Activated gamma-delta T cell treated with anti-CD3 and anti-CD28 coated beads, Interleukin-2, amount 50 U/mL, for 16 hours (primary cell): ENCODE measurements at places on chromosomes 7 and 10.
A peak's percentile ranks its signal among the peaks of the same experiment; 100 is the strongest.

GRCh38 chr7:129908181-129908580 is 44.6 kb downstream of the UBE2H start:
- DNase-seq, result no peak

GRCh38 chr10:106504536-106504935 is 660.0 kb downstream of the SORCS1 start:
- DNase-seq, result no peak

DNA sequence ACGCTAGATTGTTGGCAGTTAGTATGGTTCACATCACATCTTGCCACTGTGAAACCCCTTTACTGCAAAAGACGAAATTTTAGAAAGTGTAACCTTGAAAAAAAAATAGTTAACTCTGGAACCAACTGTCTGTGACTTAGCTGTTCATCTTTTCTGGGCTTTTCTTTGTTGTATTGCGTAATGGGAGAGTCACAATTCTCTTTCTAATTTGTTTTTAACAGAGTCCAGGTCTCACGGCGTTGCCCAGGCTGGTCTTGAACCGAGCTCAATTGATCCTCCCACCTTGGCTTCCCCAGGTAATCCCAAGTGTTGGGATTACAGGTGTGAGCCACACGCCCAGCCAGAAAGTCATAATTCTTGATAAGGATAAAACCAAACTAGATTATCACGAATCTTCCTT is 14.5 kb downstream of the UBE3C start:
- no peak for DNase-seq

DNA sequence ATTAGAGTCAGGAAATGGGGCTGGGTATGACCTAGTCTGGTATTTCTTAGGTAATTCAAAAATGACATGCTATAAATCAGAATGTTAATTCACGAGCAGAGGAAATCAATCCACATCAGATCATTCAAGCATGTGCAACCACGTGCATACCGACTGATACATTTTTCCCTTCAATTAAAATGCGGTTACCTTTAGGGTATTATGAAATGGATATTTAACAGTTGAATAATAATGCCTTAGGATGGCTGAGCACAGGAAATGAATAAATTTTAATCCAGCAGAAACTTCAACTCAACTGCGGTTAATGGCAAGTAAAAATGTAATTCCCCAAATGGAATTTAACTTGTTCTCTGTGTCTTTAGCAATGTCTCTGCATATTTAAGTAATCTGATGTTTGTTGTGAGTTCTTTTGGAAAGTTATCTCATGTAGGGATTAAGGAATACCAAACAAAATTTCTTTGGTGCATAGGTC is 9.2 kb downstream of the CPA2 start:
- no peak for DNase-seq

GRCh38 chr10:93921338-93921737 is 27.6 kb downstream of the SLC35G1 start:
- no peak for DNase-seq

- peak; percentile 7 for DNase-seq
These were observed 90.1 kb upstream of the PIK3CG start for GRCh38 chr7:106774768-106775551.

GRCh38 chr10:133343558-133343957 is 3.6 kb upstream of the PRAP1 start:
- no peak for DNase-seq

GRCh38 chr10:98320486-98321185 is 52.6 kb upstream of the LOXL4 start:
- no peak for DNase-seq

DNA sequence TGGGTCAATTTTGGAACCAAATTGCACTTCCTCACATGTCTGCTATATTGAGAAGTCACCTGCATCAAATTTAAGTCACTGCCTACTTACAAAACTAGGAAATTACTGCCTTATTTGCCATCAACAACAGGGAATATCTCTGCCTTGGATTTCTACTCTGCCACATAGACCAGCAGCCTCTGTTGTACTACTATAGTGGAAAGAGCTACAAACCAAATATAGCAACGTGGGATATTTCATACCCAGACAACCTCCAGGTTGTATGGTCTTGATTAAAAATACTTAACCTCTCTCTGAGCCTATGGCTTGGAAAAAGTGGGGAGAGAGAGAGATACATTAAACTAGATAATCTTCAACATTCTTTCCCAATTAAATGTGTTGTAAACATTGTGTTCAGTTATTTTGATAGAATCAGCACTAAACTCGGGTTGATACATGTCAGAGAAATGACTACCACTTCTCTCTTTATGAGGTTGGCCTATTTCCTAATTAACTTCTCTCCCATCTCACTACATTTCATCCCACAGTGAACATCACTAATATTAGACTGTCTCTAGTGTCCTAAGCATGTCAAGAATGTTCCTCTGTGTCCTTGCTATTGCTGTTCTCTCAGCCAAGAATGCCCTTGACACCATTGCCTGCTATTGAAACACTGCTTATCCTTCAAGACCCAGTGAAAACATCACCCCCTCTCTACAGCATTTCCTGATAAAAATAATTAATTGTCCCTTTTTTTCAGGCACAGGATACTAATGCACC is 421.2 kb downstream of the IPMK start:
- no peak for DNase-seq

- DNase-seq, result no peak
These were observed 295.4 kb upstream of the FZD1 start for GRCh38 chr7:90968871-90969270.

GRCh38 chr10:68402276-68402675 is 4.8 kb downstream of the RUFY2 start:
- DNase-seq, result no peak

DNA sequence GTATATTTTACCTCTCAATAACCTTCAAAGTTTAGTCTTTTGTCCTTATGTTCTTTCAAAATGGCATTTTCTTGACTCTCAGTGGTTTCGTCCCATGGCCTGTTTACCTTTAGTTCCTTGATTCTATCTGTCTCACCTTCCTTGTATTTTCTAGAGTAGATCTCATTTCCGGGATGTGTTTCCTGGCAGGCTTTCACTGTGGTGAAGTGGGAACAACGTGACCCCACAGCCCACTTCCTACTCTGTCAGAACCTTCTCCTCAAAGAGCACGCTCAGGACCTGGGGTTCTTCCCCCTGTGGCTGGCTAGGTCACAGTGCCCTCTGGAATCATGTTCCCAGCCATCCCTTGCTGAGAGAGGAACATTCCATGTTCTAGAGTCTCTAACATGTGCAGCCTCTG is 129.9 kb upstream of the ZNF32 start:
- no peak for DNase-seq

GRCh38 chr10:29865700-29866355 is 193.6 kb downstream of the JCAD start:
- DNase-seq, result no peak

DNA sequence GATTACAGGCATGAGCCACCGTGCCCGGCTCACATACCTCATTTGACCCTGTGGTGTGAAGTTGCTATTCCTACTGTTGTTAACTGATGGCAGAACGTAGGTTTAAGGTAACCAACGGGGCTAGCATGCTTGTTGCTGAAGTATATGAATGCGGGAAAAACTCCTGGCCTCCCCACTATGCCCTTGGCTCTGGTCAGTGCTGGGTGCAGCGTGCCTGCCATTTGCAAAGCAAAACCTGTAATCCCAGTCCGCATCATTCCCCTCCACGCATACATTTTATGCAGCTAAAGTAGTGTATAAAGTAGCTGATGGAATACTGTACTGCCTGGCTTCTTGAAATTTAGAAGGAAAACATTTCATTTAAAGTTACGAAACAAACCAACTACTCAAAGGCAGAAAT is 273.3 kb downstream of the SDK1 start:
- no peak for DNase-seq

DNA sequence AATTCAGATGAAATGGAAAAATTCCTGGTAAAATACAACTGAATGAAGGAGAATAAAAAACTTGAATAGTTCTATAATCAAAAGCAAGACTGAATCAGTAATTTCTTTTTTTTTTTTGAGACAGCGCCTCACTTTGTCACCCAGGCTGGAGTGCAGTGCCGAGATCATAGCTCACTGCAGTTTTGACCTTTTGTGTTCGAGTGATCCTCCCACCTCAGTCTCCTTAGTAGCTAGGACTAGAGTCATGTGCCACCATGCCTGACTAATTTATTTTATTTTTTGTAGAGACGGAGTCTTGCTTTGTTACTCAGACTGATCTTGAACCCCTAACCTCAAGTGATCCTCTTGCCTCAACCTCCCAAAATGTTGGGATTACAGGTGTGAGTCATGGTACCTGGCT is 26.1 kb downstream of the SYPL1 start:
- DNase-seq, result no peak

DNA sequence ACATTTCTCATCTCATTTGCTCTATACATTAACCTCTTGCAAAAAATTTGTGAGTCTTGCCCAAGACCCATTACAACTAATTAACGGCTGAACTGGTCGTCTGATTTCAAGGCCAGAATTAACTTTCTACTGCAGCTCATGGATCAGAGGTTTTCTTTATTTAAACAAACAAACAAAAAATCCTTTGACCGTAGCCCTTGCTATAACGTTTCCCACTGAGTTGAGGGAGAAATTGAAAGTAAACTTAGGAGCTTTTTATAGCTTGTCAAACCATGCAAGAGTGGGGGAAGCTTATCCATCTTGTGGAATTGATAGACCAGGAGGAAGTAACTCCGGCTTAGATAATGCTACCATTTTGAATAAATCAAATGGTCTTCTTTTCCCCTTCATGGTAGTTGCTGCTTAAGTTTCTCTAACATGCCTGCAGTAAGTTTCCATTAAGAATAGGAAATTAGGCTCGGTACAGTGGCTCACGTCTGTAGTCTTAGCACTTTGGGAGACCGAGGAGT is 3.3 kb downstream of the SRGN start:
- DNase-seq, result no peak

- DNase-seq, result no peak
These were observed 7.6 kb downstream of the ADARB2 start for GRCh38 chr10:1729751-1730150.

- DNase-seq, result no peak
These were observed 332.5 kb upstream of the ETV1 start for GRCh38 chr7:14321947-14322346.

DNA sequence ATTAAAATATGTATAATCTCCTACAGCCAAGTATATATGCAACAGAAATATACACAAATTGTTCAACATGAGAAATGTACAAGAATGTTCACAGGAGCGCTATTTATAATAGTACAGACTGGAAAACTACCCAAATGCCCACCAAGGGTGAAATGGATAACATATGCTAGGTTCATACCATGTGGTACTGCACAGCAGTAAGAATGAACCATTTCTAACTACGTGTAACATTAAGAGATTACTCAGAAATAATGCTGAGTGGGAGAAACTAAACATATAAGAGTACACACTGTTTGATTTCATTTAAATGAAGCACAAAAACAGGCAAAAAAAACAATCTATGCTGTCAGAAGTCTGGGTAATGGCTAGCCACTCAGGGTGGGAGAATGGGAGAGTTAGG is 45.8 kb downstream of the RNLS start:
- no peak for DNase-seq

GRCh38 chr10:21273400-21273968 is 252.0 kb downstream of the SKIDA1 start:
- no peak for DNase-seq

GRCh38 chr10:61188691-61189090 is 244.7 kb upstream of the RHOBTB1 start:
- no peak for DNase-seq

DNA sequence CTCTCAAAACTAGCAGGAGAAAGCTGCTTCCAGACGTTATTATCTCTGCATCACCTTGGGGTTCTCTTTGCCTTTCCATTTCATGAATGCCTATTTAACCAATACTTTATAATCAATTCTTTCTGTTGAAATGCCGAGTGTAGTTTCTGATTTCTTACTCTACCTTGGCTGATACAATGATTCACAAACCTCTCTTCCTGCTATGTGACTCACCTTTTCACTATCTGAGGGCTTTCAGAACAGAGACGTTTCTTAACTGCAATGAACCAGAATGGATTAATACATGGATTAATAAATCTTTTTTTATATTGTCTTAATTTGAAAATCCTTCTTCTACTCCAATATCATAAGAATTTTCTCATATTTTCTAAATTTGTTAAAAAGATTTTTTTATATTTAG is 46.4 kb upstream of the ZNF746 start:
- no peak for DNase-seq
